ENCODE measurements at places on chromosomes 3 and 15.

DNA sequence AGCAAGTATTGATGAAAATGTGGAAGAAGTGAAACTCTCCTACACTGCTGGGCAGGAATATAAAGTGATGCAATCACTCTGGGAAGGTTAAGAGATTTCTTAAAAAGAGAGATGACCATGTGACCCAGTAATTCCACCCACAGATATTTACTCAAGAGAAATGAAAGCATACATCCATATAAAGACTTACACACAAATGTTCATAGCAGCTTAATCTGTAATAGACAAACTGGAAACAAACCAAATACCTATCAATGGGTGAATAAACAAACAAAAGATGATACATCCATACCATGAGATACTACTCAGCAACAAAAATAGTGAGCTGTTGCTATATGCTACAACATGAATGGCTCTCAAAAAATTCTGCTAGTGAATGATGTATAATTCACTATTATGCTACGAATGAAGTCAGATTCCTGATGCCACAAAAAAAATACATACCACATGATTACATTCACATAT, 463.3 kb downstream of the MAGI1 start:
- no peak for DNase-seq

GRCh38 chr3:54358969-54359694, 236.8 kb downstream of the CACNA2D3 start:
- DNase-seq, result no peak

DNA sequence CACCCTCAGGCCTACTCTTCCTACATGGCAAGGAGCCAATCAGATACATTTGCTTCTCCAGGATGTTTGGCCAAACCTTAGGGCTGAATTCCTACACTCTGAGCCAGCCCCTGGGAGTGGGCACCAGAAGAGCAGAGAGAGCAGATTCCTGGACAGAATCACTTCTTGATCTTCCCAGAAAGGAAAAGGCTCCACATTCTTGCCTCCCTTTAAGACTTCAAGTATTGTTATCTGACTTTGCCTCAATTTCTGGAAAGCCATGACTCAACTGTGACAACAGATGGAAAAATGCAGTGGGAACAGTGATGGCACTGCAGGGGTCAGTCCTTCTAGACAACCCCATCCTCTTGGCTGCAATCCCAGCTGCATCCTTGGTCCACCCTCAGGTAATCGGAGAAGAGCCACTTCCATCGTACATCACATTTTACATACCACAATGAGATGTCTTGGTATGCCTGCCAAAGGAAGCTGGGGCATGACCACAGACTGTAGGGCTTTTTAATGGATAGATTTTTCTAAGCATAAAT, 21.0 kb downstream of the SLCO2A1 start:
- no peak for DNase-seq

- DNase-seq, result no peak
These were observed 38.3 kb downstream of the COMMD2 start for GRCh38 chr3:149713730-149714654.

DNA sequence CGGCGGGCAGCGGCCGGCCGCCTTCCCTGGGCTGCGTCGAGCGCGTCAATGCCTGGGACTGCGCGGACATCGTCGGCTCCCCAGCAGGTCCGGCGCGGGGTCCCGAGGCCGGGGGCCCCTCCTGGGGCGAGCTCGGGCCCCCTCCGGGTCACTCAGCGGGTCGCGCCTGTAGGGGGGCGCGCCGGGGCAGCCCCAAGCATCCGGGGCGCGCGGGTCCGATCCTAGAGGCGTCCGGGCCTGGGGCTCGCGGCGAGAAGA, 725 bp downstream of the TLE3 start:
- DNase-seq, result peak; percentile 29

All from GM06990 (cell line).